Right hindlimb (tissue), 1 donor: ENCODE measurements at places on chromosomes 13 and 19.

- DNase-seq = no peak
These were observed 1586.0 kb upstream of the PRR20A start for GRCh38 chr13:55554741-55555140.

GRCh38 chr13:81957121-81957520 lies 1616.2 kb upstream of the SPRY2 start:
- no peak for DNase-seq

DNA sequence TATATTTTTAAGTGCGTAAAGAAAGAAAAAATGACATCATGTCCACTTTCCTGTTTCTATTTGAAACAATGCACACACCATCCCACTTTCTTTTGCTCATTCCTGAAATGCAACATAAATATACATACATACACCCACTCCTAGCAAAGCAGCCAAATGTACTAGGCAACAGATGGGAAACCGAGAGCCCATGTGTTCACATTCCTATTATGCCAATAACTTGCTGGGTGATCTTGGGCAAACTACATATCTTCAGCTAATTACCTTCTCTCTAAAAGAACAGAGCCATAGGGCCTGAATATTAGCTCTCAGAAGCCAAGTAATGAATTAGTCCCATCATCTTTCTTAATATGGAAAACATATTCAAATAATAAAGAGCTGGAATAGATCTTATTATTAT lies 610.6 kb upstream of the ATXN8OS start:
- DNase-seq = no peak

DNA sequence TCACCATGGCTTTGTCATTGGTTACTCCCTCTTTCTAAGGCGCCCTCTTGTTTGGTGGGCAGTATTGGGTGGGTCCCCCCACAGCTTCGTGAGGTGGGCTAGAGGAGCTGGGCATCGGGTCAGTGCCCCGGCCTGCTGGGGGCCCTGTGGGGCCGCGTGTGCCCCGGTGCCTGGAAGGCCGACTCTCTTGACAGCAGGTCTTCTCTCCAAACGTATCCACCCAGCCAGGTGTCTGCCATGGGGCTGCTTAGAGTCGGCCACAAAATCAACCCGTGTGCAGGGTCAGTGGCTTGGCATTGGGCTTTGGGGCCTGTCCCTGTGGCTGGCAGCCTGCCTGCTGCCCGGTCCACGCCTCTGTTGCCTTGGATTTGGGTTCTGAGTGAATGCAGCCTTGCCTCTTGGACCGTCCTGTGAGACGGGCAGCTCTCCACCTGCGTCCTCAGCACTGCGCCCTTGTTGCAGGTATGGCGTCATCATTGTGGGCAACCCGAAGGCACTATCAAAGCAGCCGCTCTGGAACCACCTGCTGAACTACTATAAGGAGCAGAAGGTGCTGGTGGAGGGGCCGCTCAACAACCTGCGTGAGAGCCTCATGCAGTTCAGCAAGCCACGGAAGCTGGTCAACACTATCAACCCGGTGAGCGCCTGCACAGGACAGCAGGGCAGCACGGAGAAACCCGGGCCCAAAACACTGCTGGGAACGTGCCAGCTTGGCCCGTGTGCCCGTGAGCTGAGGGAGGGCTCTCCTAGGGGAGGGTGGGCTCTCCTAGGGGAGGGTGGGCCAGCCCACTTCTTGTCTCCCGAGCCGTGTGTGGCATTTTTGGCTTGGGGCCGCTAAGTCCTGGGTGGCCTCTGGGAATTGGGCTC lies 31.4 kb downstream of the UPF1 start:
- DNase-seq = no peak

- DNase-seq = no peak
These were observed 382.9 kb downstream of the KCTD12 start for GRCh38 chr13:76503291-76503690.

GRCh38 chr13:50760751-50761150 lies 82.7 kb downstream of the DLEU7 start:
- DNase-seq = no peak

DNA sequence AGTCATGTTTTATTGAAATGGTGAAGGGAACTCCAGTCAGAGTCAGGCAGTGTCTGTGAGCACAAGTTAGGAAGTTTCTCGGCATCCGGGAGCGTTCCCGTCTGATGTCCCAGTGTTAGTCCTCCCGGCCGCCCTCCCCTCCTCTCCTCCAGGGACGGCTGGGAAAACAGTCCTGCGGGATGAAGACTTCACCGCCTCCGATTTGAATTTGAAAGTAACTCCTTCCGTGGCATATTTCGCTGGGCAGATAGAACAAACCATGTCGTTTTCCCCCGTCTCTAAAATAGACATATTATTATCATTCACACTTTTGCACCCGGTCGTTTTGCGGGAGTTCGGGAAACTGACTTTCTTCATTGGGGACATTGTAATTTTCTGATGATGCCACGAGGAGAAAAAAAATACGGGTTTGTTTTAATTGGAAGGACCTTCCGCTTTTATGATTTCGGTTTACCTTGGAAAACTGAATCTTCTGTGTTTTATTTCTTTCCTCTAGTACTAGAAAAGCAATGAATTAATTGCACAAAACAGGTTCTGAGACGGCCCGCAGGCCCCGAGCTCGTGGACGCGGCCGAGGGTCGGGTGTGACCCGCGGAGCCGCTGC lies 76.6 kb downstream of the ZIC5 start:
- no peak for DNase-seq

GRCh38 chr13:26459276-26460131 lies 98.0 kb upstream of the WASF3 start:
- DNase-seq = peak; percentile 73

DNA sequence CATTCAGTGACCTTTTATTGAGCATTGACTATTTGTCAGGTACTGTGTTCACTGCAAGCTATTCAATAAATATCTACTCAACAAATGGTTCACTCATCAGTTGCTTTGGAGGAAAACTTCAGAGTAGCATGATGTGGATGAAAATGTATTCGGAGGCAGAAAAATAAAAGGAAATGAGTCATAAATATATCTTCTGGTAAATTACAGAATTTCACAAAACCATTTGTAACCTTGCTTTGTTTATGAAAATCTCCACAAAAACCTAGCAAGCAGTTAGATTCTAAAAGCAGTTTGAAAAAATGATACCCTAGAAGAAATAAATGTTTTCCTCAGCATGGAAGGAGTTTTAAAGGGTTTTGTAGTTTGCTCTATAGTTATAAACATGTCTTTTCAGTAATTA lies 399.6 kb downstream of the LMO7 start:
- no peak for DNase-seq

DNA sequence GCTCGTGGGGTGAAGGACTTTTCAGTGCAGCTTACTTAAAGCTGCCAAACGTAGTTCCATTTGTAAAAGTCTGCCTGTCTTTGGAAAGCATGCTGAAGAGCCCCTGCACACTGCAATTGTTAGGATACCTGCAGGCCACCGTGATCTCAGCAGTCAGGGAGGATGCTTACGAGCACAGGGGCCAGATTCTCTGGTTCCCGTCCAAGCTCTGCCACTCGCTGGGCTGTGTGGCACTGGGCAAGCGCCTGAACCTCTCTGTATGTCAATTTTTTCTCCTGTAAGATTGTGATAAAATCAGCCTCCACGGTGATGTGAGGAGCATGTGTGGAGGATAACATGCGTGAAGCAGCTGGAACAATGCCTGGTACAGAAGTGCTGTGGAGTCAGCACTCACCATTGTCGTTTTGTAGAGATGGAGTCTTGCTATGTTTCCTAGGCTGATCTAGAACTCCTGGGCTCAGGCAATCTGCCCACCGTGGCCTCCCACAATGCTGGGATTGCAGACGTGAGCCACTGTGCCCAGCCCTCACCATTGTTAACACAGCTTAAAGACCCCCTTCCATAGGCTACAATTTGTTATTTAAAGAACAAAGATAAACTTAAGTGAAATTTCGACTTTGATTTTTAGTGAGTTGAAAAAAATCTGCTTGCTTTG lies 3.5 kb downstream of the ADPRHL1 start:
- DNase-seq = no peak

DNA sequence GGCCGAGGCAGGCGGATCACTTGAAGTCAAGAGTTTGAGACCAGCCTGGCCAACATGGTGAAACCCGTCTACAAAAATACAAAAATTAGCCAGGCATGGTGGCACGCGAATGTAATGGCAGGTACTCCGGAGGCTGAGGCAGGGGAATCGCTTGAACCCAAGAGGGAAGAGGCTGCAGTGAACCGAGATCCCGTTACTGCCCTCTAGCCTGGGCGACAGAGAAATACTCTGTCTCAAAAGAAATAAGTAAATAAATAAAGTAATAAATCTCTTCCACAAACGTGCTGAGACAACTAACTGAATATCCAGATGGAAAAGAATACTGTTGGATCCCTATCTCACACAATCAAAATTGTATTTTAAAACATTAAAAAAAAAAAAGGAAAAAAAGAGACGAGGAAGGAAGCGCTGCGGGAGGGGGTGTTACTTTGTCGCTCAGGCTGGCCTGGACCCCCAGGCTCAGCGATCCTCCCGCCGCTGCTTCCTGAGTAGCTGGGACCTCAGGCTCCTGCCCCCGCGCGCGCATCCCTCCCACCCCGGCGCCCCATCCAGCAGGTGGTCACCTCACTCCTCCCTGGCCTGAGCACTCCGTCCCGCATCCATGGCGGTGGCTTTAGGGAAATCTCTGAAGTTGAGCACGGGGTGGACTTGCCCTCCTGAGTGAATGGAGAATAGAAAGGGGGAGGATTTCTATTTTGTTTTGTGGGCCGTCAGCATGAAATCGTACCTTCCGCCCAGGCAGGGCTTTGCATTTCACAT lies 628 bp upstream of the ZNF813 start:
- DNase-seq = no peak

DNA sequence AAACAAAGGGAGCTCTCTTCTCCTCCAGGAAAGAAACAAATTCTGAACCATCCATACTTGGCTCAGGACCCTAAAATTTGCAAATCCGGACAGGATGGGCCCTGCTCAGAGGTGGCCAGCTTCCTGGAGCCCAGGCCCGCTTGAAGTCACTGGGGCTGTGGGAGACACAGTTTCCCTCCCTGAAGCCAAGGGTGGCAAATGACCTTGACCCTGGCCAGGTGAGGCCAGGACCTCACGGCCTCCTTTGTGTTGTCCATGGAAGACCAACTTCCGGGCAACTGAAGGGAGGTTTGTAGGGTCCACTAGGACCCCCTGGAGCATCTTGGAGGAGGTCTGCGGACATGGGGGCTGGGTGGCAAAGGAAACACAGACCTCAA lies 5.5 kb downstream of the NANOS3 start:
- DNase-seq = no peak

- no peak for DNase-seq
These were observed 83.9 kb downstream of the GNG7 start for GRCh38 chr19:2618611-2619010.

DNA sequence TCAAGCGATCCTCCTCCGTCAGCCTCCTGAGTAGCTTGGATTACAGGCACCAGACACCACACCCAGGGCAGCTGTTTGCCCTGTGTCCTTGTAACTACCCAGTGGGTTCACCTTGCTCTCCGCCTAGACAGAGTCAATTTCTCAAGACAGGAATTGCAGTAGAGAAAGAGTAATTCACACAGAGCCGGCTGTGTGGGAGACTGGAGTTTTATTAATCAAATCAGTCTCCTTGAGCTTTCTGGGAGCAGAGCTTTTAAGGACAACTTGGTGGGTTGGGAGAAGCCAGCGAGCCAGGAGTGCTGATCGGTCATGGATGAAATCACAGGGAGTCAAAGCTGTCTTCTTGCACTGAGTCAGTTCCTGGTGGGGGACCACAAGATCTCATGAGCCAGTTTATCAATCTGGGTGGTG lies 20.6 kb upstream of the ADGRE1 start:
- no peak for DNase-seq

DNA sequence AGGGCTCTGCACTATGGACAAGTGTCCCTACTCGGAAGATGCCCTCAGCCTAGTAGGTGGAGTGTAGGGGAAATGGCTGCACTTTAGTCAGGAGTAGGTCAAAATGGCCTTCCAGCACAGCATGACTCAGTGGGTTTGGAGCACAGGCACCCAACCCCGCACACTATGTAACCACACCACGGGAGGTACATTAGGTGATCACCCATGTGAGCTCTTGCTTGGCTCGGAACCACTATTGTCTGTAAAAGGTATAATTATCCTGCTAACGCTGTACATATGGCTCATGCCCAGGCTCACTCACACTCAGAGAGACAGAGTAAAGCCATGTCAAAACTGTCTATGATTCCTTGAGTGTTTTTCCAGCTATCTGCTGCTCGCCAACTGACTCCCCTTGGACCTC lies 156.9 kb upstream of the DACH1 start:
- no peak for DNase-seq

GRCh38 chr13:50979187-50979586 lies 69.6 kb downstream of the RNASEH2B start:
- no peak for DNase-seq

DNA sequence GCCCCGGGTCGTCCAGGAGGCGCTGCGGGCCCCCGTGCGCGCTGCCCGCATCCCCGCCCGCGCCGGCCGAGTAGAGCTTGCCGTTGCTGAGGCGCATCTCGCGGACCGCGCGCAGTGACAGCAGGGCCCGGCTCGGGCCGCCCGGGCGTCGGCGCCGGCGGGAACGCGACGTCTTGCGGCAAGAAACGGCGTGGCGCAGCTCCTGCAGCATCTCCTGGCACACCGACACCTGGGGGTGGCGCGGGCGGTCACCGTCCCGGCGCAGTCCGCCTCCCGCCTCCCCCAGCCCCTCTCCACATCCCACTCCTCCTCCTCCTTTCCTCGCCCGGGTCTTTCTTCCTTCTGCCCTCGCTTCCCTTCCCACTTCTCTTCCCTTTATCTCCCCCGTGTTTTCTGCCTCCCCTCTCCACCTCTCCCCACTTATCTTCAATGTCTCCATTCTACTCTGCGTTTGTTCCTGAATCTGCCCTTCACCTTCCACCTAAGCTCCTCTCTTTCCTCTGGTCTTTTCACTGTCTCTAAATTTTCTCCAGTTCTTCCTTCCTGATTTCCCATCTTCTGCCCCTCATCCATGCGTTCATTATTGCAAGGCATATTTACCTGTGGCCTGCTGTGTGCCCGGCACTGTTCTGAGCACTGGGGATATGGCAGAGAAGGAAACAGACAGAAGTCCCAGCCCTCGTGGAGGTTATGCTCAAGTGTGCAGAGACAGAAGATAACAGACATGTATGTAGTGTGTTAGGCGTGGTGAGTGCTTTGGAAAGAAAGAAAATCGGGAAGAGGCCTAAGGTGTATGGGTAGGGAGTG lies 5.2 kb upstream of the ATP1A3 start:
- DNase-seq = no peak

- no peak for DNase-seq
These were observed 22.2 kb downstream of the SMARCA4 start for GRCh38 chr19:10983026-10983425.

- peak; percentile 62 for DNase-seq
These were observed 165.2 kb downstream of the STK24 start for GRCh38 chr13:98411617-98412265.

DNA sequence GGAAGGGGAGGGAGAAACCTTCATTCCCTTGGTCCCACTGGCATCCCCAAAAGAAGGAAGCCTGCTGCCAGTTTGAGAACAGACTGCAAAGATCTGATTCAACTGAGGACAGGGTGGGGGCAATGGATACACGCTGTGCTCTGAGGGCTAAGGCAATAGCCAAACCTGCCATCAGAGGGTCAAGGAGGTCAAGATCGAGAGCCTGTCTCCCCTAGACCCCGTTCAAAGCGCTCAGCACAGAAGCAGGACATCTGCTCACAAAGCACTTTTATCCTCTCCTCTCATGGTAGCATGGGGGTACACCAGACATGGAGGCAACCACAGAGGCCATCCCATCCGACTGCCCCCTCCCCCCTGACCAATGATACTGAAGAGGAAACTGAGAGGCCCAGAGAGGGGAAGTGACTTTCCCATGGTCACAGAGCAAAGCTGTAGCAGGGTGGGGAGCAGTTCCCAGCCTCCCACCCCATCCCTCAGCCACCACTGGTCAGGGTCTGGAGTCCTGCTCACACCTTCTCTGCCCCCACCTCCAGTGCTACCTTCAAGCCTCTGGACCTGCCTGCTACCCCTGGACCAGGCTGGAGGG lies 11.1 kb downstream of the POU2F2 start:
- DNase-seq = no peak

GRCh38 chr19:28981994-28982393 lies 231.0 kb downstream of the UQCRFS1 start:
- DNase-seq = no peak
